Islet precursor cell (in vitro differentiated cells): ENCODE measurements at places on chromosomes 13 and 19.

GRCh38 chr13:20414546-20415305 lies 110.9 kb downstream of the CRYL1 start:
- DNase-seq: peak; percentile 78

GRCh38 chr13:28384789-28385188 lies 110.1 kb downstream of the FLT1 start:
- DNase-seq: no peak

DNA sequence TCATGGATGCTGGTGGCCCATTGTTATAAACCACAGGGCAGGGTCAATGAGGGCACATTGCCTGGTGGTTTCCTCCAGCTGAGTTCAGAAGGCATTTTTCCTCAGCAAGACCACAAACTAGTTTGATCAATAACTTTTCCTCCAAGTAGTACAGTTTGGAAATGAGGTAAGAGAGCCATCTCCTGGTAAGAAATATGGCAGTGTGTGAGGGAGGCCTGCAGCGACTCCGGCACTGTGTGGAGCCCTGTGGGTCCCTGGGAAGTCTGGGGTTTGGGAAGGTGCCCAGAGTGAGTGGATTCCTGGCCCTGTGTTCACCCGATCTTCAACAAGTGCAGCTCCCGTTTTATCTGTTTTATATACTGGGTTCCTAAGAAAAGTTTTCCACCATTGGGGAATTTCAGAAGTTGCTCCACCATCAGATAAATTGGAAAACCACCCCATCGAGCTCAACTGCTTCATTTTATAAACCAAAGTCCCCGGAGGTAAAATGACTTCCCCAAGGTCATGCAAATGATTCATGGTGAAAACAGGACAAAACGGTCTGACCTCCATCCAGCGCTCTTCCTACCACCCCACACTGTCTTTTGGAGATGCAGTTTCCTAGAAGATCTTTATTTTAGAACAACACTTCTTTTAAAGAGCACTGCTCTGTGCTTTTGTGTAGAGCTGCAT lies 148.4 kb downstream of the KATNAL1 start:
- no peak for DNase-seq

DNA sequence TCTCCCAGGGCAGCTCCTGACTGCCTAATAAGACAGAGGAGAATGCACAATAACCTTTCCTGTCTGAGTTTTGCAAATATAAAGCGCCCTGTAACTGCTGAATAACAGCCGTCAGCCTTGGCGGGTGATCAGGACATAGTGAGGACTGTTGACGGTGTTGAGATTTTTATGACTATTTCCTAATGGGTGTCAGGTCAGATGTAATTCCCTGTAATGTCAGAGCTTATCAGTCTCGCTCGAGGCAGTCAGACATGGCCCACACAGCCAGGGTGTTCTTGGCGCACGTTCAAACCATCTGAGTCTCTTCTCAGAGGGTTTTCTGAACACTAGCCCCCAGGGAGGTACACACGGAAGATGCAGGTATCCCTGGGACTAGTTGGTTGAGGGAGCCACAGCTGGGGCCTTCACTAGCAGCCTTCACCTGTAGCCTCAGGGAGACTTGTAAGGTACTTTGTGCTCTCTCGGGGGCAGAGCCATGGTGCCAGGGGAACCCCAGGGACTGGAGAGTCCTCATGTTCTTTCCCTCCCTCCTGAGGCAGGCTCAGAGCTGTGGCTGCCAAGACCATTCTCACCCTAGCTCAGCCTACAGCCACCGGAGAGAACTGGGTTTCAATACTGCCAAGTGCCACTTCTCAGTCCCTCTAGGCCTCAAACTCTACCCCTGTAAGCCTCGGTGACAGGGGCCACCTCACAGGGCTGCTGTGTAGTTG lies 213.1 kb downstream of the UQCRFS1 start:
- DNase-seq: no peak

- DNase-seq: no peak
Observed at GRCh38 chr19:48751845-48752495, 471 bp downstream of the FUT1 start.

- no peak for DNase-seq
Observed at GRCh38 chr13:94178625-94179244, 300.7 kb downstream of the DCT start.

DNA sequence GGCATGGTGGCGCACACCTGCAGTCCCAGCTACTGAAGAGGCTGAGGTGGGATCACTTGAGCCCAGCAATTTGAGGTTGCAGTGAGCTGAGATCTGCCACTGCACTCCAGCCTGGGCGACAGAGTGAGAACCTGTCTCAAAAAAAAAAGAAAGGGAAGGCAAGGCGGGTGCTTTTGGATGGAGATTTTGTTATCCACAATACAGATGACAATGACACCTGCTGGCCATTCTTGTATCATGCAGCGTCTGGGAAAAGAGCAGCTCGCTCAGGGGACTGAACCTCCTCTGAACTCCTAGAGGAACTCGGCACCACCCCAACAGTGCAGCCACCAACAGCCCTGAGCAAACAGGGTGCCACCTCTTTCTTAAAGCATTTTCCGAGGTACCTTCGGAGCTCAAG lies 22.8 kb downstream of the HAUS8 start:
- no peak for DNase-seq

GRCh38 chr13:43000676-43001075 lies 8.6 kb upstream of the EPSTI1 start:
- no peak for DNase-seq

- DNase-seq: no peak
Observed at GRCh38 chr19:40650749-40651305, 39.6 kb downstream of the NUMBL start.

GRCh38 chr19:33194532-33194885 lies 379 bp downstream of the LRP3 start:
- DNase-seq: no peak

GRCh38 chr13:112889351-112890290 lies 79.4 kb upstream of the MCF2L start:
- DNase-seq: no peak

GRCh38 chr13:108597943-108598342 lies 31.5 kb upstream of the MYO16 start:
- DNase-seq: no peak

- DNase-seq: no peak
Observed at GRCh38 chr19:54316746-54317107, 3.8 kb upstream of the LILRA5 start.

DNA sequence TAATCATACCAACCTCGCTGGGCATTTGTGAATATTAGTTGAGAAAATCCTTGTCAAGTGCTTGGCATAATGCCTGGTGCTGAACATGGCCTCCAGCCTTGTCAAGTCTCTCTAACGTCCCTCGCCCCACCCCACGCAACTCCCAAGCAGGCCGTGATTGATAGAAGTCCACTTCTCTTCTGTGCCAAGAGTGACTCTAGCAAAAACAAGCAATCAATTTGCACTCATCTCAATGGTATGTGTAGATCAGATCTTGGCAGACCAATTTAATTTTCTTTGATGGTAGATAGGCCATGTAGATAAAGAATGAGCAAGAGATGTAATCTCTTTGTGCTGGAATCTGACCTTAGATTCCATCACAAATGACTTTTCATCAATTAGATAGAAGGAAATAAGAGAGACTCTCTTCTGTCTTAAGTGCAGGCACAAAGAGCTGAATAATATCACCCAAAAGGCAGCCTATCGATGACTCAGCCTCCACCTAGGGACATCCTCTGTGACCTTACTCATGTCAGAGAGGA lies 31.0 kb upstream of the KATNAL1 start:
- DNase-seq: peak; percentile 86

GRCh38 chr13:36875961-36876360 lies 44.1 kb downstream of the SMAD9 start:
- DNase-seq: no peak

- peak; percentile 9 for DNase-seq
Observed at GRCh38 chr19:31510635-31511034, 161.4 kb upstream of the TSHZ3 start.

- DNase-seq: peak; percentile 67
Observed at GRCh38 chr19:7326105-7326877, 22.4 kb upstream of the ARHGEF18 start.

DNA sequence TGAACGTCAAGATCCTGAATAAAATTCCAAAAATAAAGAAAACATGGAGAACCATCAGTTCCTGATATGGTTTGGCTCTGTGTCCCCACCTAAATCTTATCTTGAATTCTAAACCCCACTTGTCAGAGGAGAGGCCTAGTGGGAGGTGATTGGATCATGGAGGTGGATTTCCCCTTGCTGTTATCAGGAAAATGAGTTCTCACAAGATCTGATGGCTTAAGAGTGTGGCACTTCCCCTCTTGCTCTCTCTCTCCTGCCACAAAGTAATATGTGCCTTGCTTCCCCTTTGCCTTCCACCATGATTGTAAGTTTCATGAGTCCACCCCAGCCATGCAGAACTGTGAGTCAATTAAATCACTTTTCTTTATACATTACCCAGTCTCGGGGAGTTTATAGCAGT lies 827.4 kb downstream of the GPC5 start:
- DNase-seq: no peak

DNA sequence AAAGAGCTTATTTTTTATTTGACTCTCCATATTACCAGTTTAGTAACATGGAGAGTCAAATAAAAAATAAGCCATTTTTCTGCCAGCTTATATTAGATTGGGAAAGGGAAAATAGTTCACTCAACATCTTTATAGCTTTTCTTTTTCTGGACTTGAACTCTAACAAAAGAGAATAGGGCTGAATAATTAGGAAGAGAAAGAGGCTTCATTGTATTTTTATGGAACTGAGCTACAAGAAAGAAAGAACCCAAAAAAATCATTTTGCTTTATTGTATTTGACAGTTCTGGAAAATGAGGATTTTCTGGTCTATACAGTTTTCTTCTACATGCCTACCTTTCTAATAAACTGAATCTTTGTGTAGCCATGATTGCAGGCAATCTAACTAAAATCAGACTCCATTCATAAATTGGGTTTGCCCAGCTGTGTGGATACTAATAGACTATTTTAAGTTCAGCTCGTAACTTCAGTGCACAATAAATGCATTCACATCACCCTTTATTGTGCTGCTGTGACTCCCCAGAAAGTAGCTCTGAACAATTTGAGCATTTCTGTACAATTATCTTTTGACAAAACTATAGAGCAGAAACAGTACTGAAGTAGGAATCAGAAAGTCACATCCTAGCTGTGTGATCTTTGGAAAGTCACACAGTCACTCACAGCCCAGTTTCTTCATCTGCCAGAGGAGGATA lies 115.3 kb downstream of the STOML3 start:
- no peak for DNase-seq
